ENCODE measurements at places on chromosomes 16 and 17.
A peak's percentile ranks its signal among the peaks of the same experiment; 100 is the strongest.

DNA sequence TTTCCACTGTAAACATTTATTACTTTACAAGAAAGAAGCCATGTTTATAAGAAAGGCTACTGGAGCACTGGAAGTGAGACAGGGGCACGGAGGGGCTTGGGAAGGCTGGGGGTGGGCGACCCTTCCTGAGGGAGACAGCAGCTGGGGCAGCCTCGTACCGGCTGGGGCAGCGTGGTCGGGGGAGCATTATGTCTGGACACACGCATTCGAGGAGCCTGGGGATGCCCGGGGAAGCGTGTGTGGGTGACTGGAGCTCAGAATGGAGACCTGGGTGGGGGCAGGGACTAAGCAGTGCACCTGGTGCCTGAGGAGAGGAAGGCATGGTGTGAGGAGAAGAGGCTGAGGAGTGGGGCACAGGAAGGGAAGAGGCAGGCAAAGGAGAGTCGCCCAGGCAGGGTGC is 64.5 kb downstream of the SRCIN1 start:
- no peak for DNase-seq

- no peak for DNase-seq
Observed at GRCh38 chr16:66605979-66606751, 1.7 kb downstream of the CMTM3 start.

DNA sequence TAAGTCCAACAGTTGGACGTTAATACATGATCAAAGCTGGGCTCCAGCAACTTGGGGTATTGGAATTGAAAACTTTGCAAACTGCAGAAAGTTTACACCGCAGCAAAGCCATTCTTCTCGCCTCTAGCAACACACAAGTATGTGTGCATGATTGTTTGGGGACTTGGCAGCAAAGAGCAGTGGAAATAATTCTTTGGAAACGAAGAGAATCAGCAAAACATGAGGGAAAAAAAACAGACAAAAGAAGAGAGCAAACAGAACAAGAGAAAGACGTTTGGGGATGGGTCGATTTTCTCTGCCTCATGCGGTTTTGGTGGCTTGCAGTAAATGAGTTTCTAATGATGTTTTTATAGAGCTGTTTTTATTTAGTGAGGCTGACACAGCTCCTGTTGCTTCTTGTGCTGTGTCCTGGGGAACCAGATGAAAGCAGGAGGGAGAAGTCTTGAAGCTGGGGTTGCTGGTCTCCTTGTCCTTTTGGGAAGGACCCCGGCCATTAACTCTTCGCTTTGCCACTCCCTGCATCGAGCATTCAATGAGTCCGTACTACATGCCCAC is 502.9 kb downstream of the GRIN2A start:
- no peak for DNase-seq

DNA sequence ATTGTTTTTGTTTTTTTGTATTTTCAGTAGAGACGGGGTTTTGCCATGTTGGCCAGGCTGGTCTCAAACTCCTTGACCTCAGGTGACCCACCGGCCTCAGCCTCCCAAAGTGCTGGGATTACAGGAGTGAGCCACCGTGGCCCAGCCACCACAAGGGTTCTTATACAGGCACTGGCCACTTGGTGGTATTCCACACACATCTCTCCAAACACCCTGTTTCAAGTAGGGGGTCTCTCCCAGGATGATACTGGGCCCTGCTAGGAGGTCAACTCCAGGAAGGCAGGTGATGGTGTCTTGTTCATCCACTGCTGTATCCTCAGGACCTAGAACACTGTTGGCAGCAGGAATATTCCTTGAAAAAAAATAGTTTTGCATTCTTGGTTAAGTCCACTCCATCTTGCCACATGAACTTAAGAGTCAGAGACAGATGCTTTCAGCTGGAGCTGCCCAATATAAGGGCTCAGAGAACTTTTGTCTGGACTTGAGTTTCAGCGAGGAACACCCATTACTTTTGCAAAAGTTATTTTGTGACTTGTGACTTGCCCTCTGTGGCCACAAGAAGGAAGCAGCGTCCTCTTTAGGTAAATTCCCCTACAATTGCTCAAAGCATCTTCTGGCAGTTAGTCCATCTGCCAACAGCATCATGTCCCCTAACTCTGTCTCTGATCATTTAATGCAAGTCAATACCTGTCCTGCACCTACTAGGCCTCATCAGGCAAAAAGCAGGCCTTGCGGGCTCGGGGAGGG is 7.4 kb upstream of the EEF2K start:
- DNase-seq = no peak

GRCh38 chr17:4490637-4491061 is 8.0 kb upstream of the SPNS2 start:
- DNase-seq = peak; percentile 49

GRCh38 chr17:45258981-45259380 is 2.9 kb downstream of the SPATA32 start:
- no peak for DNase-seq
